ENCODE measurements at places on chromosomes 2 and 18.

DNA sequence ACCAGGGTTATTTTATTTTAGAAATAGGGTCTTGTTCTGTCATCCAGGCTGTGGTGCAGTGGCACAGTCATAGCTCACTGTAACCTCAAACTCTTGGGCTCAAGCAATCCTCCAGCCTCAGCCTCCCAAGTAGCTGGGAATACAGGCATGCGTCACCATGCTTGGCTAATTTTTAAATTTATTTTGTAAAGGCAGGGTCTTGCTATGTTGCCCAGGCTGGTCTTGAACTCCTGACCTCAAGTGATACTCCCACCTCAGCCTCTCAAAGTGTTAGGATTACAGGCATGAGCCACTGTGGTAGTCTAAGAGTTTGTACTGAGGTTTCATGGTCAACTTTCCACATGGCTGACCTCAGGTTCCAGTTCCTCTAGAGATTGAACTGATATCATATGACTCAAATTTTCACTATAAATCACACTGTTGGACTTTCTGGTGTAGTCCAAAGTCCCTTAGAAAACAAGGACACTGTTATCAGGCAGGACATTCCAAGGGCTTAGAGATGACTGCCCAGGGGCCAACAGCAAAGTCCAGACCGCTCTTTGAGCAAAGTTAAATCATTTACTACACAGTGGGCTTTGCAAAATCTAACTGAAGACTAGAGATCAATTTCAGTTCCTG, 82.0 kb upstream of the MEX3C start:
- H3K36me3 ChIP-seq = no peaks in the 10 kb centered on the region
- no peaks in the 10 kb centered on the region for H3K4me1 ChIP-seq
- H3K4me3 ChIP-seq = no peak overlapping the region
- DNase-seq = no peak

GRCh38 chr2:119657466-119658145, 21.4 kb upstream of the TMEM177 start:
- DNase-seq = no peak
- no peaks in the 10 kb centered on the region for H3K36me3 ChIP-seq
- no peak overlapping the region for H3K27ac ChIP-seq
- no peaks in the 10 kb centered on the region for H3K4me1 ChIP-seq
- no peak overlapping the region for H3K4me3 ChIP-seq
- H3K27me3 ChIP-seq = no peaks in the 10 kb centered on the region

DNA sequence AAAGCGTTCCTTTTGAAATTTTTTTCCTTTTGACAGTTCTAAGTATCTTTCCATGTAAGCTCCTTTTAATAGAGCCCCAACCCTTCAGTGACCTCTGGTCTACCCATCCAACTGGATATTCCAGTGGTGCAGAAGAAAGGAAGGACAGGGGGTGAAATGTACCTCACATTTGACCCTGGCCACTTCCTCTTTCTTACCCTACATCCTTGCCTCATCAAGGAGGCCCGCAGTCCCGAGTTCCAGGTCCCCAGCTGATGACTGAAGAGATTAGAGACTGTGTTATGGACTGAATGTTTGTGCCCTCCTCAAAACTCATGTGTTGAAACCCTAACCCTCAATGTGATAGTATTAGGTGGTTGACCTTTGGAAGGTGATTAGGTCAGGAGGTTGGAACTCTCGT, 158.1 kb downstream of the RBM43 start:
- H3K4me1 ChIP-seq = no peaks in the 10 kb centered on the region
- H3K36me3 ChIP-seq = no peaks in the 10 kb centered on the region
- H3K27ac ChIP-seq = no peak overlapping the region
- H3K4me3 ChIP-seq = no peak overlapping the region
- H3K27me3 ChIP-seq = no peaks in the 10 kb centered on the region

DNA sequence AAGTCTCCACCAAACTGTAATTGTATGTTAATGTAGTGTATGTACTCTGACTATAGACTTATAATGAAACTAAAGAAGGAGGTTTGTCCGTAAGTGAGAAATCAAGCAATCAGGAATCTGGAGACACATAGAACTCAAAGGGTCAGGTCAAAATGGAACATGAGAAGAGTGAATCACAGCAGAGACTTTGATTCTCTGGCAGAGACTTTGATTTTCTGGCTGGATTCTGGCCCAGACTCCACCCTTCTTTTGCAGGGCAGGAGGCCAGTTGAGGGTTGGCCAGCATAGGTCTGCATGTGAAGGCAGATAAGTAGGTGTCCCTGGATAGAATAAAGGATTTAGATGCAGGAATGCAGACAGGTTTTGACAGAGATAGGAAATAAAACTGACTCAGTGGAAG, 11.0 kb upstream of the NCKAP5 start:
- H3K4me3 ChIP-seq = no peak overlapping the region
- no peak for DNase-seq
- H3K36me3 ChIP-seq = no peaks in the 10 kb centered on the region
- H3K27ac ChIP-seq = no peak overlapping the region
- peaks cover 5% of the 10 kb centered on the region for H3K4me1 ChIP-seq

DNA sequence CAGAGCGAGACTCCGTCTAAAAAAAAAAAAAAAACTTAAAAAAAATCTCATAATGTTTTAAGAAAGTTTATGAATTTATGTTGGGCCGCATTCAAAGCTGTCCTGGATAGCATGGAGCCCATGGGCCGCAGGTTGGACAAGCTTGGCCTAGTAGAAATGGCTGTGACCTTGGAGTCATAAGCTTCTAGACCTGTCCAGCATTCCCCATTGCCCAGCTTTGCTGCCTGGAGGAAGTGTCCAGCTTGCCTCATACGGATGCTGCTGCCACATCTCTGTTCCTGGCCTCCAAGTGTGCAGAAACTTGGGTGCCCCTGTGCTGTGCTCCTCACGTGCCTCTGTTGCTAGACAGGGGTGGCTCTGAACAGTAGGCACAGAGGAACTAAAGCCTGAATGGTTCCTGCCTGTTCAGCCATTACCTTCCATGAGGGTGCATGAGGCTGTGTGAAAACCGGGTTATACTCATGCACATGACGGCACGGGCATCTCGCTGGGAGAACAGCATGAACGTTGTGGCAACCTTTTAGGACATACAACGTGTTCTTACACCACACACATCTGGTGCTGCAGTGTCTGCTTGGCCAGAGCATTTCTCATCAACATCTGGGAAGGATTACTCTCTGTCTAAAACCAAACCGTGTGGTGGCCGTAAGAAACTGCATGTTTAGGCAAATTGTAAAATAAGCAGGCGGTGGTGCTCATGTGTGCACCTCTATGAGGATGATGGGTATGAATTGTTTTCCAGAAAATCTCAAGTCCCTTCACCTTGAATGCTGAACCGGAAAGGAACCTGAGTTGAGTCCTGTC, 38.2 kb downstream of the FHOD3 start:
- no peak overlapping the region for H3K27ac ChIP-seq
- no peaks in the 10 kb centered on the region for H3K4me1 ChIP-seq
- H3K27me3 ChIP-seq = no peaks in the 10 kb centered on the region

DNA sequence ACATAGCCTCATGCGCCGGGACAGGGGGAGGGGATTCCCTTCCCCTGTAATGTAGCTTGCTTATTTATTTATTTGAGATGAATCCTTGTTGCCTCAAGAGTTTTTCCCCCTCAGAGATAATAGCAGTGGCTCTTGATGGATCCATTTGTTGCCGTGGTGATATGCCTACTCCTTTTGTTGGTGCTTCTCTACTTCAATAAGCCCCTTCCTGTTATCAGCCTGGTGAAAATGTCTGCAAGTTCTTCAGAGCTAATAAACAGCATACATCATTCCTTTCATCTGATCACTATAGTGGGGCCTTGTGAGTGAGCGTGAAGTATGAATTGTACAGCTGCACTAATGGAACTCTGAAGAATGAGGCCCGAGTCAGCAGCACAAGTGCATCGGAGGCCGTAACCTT, 19.4 kb downstream of the FZD5 start:
- no peak overlapping the region for H3K27ac ChIP-seq
- no peak for DNase-seq
- H3K36me3 ChIP-seq = peaks cover 62% of the 10 kb centered on the region

GRCh38 chr2:105252271-105252670, 10.7 kb downstream of the GPR45 start:
- DNase-seq = no peak
- no peaks in the 10 kb centered on the region for H3K36me3 ChIP-seq
- H3K4me3 ChIP-seq = no peak overlapping the region
- H3K27ac ChIP-seq = no peak overlapping the region
- no peaks in the 10 kb centered on the region for H3K4me1 ChIP-seq

DNA sequence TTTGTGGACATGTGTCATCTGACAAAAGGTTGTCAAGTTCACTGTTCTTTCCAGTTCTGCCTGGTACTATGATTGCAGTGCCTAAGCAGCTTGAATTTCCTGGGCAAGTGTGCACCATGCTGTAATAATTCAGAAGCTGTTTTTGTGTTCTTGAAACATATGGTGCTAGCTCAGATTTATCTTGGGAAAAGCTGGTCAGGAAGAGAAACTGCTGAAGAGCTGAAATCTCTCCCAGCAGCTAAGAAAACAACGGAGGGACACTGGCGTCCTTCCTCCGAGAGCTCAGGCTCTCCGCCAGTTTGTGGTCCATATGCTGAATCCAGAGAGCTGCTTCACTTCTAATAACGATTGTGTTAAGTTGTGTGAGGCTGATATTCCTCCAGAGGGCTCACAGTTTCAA, 642.0 kb downstream of the DPP10 start:
- DNase-seq = no peak
- H3K27ac ChIP-seq = no peak overlapping the region
- H3K27me3 ChIP-seq = no peaks in the 10 kb centered on the region

GRCh38 chr2:61210332-61210981, 48.5 kb downstream of the C2orf74 start:
- no peak overlapping the region for H3K4me3 ChIP-seq
- DNase-seq = no peak
- no peak overlapping the region for H3K27ac ChIP-seq

- H3K27me3 ChIP-seq = no peaks in the 10 kb centered on the region
- no peak for DNase-seq
- H3K27ac ChIP-seq = no peak overlapping the region
- H3K4me1 ChIP-seq = no peaks in the 10 kb centered on the region
Observed at GRCh38 chr2:150327564-150328489, 159.6 kb downstream of the RND3 start.

DNA sequence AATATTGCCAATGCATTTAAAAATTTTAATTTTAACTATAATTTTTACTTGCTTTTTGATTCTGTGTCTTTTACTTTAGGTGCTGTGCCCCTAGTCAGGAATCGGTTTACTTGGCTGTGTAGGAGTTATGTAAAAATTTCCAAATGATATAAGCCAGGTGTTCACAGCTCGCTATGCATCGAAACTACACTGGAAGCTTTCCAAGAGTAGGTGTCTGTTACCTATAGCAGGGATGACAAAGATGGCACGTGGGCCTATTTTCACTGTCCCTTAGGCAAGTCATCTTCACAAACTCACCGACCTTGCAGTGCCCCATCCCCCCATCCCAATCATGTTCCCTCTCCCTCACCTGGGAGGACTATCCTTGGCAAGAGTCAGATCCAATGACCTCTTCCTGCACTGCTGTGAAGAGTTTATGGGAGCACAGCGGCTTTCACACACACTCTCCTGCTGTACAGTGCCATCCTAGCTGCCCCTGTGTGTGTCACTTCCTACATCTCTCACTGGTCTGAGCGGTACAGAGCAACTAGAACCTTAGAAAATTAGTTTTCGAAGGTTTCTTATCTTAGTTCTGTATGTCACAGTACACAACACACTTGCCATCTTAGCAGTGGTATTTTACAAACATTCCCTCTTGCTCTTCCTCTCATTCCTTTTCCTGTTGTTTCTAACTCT, 49.2 kb upstream of the NAB1 start:
- no peaks in the 10 kb centered on the region for H3K4me1 ChIP-seq
- no peaks in the 10 kb centered on the region for H3K36me3 ChIP-seq
- no peak for DNase-seq
- H3K27me3 ChIP-seq = no peaks in the 10 kb centered on the region
- no peak overlapping the region for H3K4me3 ChIP-seq
- no peak overlapping the region for H3K27ac ChIP-seq

GRCh38 chr2:160680294-160680693, 186.7 kb upstream of the RBMS1 start:
- H3K4me1 ChIP-seq = no peaks in the 10 kb centered on the region
- H3K4me3 ChIP-seq = no peak overlapping the region
- H3K27ac ChIP-seq = no peak overlapping the region
- no peak for DNase-seq

- H3K4me3 ChIP-seq = no peak overlapping the region
- peaks cover 82% of the 10 kb centered on the region for H3K4me1 ChIP-seq
- H3K36me3 ChIP-seq = no peaks in the 10 kb centered on the region
- no peaks in the 10 kb centered on the region for H3K27me3 ChIP-seq
- H3K27ac ChIP-seq = no peak overlapping the region
Observed at GRCh38 chr2:239289545-239289944, 111.3 kb downstream of the HDAC4 start.

DNA sequence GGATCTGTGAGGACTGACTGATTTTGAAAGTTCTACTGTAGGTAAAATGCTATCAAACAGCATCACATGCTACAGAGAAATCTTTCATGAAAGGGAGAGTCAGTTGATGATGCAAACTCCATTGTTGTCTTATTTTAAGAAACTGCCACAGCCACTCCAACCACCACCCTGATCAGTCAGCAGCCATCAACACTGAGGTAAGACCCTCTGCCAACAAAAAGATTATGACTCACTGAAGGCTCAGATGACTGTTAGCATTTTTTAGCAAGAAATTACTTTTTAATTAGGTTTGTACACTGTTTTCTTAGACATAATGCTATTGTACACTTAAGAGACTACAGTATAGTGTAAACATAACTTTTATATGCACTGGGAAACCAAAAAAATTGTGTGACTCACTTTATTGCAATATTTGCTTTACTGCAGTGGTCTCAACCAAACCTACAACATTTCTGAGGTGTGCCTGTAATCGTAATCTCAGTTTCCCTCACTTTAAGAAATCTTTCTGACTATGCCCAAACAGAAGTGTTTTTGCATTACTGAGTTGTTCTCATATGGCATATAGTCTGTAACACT, 42.8 kb downstream of the METTL8 start:
- no peaks in the 10 kb centered on the region for H3K27me3 ChIP-seq
- no peaks in the 10 kb centered on the region for H3K4me1 ChIP-seq
- no peaks in the 10 kb centered on the region for H3K36me3 ChIP-seq
- no peak overlapping the region for H3K27ac ChIP-seq
- no peak overlapping the region for H3K4me3 ChIP-seq
- DNase-seq = no peak

- no peaks in the 10 kb centered on the region for H3K4me1 ChIP-seq
- H3K36me3 ChIP-seq = no peaks in the 10 kb centered on the region
- no peaks in the 10 kb centered on the region for H3K27me3 ChIP-seq
- DNase-seq = peak; percentile 25
- H3K4me3 ChIP-seq = no peak overlapping the region
- no peak overlapping the region for H3K27ac ChIP-seq
Observed at GRCh38 chr18:54776282-54776977, 51.8 kb upstream of the RAB27B start.

- no peak overlapping the region for H3K27ac ChIP-seq
- no peaks in the 10 kb centered on the region for H3K27me3 ChIP-seq
- DNase-seq = no peak
- H3K4me3 ChIP-seq = no peak overlapping the region
- no peaks in the 10 kb centered on the region for H3K4me1 ChIP-seq
Observed at GRCh38 chr2:239729681-239730566, 295.2 kb downstream of the NDUFA10 start.

- no peaks in the 10 kb centered on the region for H3K27me3 ChIP-seq
- no peaks in the 10 kb centered on the region for H3K36me3 ChIP-seq
- no peak for DNase-seq
- no peaks in the 10 kb centered on the region for H3K4me1 ChIP-seq
- no peak overlapping the region for H3K27ac ChIP-seq
- H3K4me3 ChIP-seq = no peak overlapping the region
Observed at GRCh38 chr2:15913146-15913545, 27.2 kb upstream of the MYCN start.

Data from tibial nerve (tissue), 4 donors.